Lower lobe of right lung (tissue), 2 donors: ENCODE measurements at places on chromosomes 7 and 10. TPM values are rescaled to one million over a fixed set of nuclear protein-coding genes. Genes with fewer than 3 reads are reported as not detected.
A peak's percentile ranks its signal among the peaks of the same experiment; 100 is the strongest.

DNA sequence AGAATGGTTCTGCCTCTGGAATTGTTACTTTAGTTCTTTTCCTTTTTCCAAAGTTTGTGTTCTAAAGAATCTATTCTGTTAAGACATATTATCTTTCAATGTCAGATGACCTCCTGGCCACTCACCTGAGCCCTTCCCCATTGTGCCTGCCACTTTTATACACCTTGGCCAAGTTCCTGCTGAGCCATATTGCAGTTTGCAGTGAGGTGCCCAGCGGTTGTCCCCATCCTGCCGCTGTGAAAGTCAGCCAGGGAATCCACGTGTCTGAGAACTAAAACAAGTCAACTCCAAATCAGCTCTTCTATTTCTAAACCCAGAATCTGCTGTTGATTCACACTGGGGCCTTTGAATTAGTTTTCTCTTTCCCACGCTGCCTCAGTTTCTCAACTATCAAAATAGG is 641.1 kb downstream of the SUGCT start:
- no peak overlapping the region for H3K4me3 ChIP-seq
- no peak for DNase-seq
- H3K27me3 ChIP-seq, result no peaks in the 10 kb centered on the region

FOXI2 gene
- total RNA-seq, result not detected

GRCh38 chr10:91702620-91703019 is 69.7 kb upstream of the PPP1R3C start:
- no peaks in the 10 kb centered on the region for H3K27me3 ChIP-seq
- no peak overlapping the region for H3K4me3 ChIP-seq
- H3K4me1 ChIP-seq, result no peaks in the 10 kb centered on the region
- H3K27ac ChIP-seq, result no peak overlapping the region

DNA sequence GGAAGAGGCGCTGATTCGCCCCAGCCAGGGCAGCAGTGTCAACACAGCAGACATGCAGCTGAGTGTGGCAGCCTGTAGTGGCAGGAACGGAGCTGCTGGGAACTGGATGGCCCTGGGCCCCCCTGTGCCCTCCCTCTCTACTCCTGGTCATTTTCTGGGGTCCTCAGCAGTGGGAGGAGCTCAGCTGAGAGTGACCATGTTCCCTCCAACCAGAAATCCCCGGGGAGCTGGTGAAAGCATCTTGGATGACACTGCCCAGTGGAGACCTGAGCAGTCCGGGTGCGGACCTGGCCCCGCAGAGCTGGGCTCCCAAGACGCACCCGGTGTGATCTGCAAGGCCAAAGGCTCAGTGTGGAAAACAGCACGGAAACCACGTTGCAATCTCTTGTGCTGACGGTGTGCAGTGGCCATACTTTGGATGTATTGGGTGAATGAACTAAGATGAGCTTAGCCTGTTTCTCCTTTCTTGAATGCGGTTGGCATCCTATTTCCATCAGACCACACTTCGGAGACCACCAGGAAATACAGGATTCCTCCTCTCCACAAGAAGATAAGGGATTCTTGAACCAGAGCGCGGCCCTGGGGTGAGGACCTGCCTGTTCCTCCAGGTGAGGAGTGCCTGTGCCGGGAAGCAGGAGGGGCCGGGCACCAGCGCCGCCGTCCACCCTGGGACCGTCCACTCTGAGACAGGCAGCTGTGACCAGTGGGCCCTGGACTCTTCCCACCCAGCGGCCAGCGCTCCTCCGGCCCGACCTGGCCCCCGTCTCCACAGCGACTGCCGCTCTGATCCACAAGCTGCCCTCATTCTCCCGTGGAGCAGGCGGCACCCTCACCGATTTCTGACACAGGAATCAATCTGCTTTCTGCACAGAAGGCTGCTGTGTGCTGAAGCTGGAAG is 93.5 kb upstream of the DIP2C start:
- peaks cover 37% of the 10 kb centered on the region for H3K27me3 ChIP-seq
- H3K4me1 ChIP-seq, result peaks cover 10% of the 10 kb centered on the region
- H3K27ac ChIP-seq, result no peak overlapping the region
- H3K36me3 ChIP-seq, result no peaks in the 10 kb centered on the region
- no peak for DNase-seq

PNLIP gene
- not detected for total RNA-seq

BLNK gene
- total RNA-seq, result 11.2 TPM

GRCh38 chr10:133262696-133263095 is 14.0 kb downstream of the ADAM8 start:
- no peak overlapping the region for H3K4me3 ChIP-seq
- H3K36me3 ChIP-seq, result no peaks in the 10 kb centered on the region
- no peak overlapping the region for H3K27ac ChIP-seq
- no peak for DNase-seq
- H3K27me3 ChIP-seq, result no peaks in the 10 kb centered on the region

GRCh38 chr7:27917119-27917518 is 177.2 kb downstream of the TAX1BP1 start:
- no peaks in the 10 kb centered on the region for H3K27me3 ChIP-seq
- no peak overlapping the region for H3K27ac ChIP-seq
- no peak for DNase-seq
- no peak overlapping the region for H3K4me3 ChIP-seq
- no peaks in the 10 kb centered on the region for H3K36me3 ChIP-seq
- peaks cover 9% of the 10 kb centered on the region for H3K4me1 ChIP-seq

- no peak overlapping the region for H3K27ac ChIP-seq
- H3K36me3 ChIP-seq, result peaks cover 44% of the 10 kb centered on the region
- no peaks in the 10 kb centered on the region for H3K27me3 ChIP-seq
- H3K4me3 ChIP-seq, result no peak overlapping the region
Measured at GRCh38 chr10:11849911-11850310, 26.8 kb downstream of the PROSER2 start.

DNA sequence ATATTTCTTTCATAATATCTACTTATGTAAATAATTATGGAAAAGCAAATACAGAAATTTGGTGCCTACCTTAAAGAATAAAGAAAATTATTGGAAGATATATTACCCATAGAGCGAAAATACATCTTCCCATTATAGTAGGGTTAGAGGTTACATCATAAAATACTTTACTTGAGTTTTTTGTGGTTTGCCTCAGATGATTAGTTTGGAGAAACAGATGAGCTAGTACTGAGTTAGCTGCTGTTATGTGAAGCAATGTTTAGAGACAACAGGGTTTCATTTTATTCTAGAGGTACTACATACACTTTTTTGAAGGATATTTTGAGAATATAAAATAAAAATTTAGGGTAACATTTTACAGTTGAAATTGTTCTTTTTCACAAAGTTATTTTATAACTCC is 2.9 kb upstream of the MLLT10 start:
- H3K27ac ChIP-seq, result peak overlapping the region; percentile 9
- H3K27me3 ChIP-seq, result no peaks in the 10 kb centered on the region
- H3K4me1 ChIP-seq, result peaks cover 28% of the 10 kb centered on the region
- no peak overlapping the region for H3K4me3 ChIP-seq
- no peaks in the 10 kb centered on the region for H3K36me3 ChIP-seq
- DNase-seq, result no peak

- H3K27me3 ChIP-seq, result no peaks in the 10 kb centered on the region
- H3K4me3 ChIP-seq, result no peak overlapping the region
- DNase-seq, result no peak
- no peaks in the 10 kb centered on the region for H3K4me1 ChIP-seq
- no peak overlapping the region for H3K27ac ChIP-seq
Measured at GRCh38 chr7:46003161-46003560, 82.1 kb upstream of the IGFBP3 start.

HMX3 gene
- not detected for total RNA-seq
